ENCODE measurements at places on chromosomes 4 and X.

- DNase-seq: no peak
Measured at GRCh38 chrX:140715787-140716186, 6.2 kb downstream of the LINC00632 start.

GRCh38 chr4:154559141-154559493 is 3.7 kb upstream of the FGB start:
- DNase-seq: no peak

- no peak for DNase-seq
Measured at GRCh38 chr4:37798616-37799015, 27.9 kb upstream of the PGM2 start.

- no peak for DNase-seq
Measured at GRCh38 chrX:42739258-42739657, 38.7 kb downstream of the PPP1R2C start.

DNA sequence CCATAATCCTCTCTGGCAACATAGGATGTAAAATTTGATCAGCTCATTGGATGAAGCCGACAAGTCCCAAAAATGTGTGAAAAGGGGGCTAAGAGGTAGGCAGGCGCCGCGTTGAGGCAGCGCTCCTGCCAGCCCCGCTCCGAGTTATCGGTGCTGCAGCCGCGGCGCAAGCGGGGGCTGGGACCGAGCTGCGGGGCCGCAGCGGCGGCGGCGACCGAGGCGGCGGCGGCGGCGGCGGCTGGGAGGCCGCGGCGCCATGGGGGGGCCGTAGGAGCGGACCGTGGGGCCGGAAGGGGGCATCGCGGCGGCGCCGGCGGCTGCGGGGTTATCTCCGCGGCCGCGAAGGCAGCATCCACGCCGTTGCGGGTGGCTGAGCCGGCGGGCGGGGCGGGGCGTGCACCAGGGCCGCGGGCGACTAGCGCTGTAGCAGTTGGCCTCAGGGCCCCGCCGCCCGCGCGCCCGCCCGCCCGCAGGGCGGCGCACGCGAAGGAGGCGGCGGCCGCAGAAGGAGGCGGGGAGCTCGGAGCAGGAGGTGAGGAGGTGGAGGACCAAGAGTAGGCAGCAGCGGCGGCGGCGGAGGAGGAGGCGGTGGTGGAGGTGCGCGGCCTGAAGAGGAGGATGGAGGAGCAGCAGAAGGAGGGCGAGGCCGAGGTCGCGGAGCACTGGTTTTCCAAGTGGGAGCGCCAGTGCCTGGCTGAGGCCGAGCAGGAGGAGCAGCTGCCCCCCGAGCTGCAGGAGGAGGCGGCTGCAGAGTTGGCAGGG is 126.0 kb upstream of the CXorf66 start:
- DNase-seq: peak; percentile 15

DNA sequence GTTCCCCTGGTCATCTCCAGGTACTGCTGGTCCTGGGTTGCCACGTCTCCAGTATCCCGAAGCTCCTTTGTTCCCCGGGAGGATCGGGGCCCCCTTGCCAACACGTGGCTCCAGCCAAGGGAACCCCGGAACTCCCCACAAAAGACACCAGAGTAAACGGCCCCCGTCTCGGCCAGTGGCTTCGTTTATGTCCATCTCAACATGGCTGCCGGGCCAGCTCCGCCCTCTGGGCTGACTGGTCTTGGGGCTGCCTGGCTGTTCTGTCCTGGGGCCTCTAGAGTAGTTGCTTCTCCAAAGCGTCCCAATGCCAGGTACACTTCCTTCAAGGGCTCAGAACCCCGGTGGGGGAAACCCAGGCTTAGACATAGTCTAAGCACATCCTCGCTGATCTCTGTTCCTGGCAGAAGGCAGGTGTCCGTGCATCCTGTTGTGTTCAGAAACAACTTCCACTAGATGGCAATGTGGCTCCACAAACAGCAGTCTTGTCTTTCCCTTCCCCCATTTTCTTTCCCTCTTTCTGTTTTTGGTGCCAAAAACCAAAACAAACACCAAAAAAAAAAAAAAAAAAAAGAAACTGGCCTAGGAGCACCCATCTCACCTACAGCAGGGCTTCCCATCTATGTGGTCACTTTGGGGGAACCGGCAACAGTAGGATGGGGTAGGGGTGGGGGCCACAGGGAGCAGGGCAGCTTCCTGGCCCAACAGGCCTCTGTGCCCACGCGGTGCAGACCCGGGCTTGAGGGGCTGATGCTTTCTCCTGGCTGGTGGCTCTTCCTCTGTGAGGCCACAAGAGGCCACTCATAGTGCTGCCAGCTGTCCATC is 35.3 kb downstream of the NBDY start:
- DNase-seq: peak; percentile 51

- DNase-seq: no peak
Measured at GRCh38 chr4:11813951-11814446, 385.3 kb upstream of the HS3ST1 start.

DNA sequence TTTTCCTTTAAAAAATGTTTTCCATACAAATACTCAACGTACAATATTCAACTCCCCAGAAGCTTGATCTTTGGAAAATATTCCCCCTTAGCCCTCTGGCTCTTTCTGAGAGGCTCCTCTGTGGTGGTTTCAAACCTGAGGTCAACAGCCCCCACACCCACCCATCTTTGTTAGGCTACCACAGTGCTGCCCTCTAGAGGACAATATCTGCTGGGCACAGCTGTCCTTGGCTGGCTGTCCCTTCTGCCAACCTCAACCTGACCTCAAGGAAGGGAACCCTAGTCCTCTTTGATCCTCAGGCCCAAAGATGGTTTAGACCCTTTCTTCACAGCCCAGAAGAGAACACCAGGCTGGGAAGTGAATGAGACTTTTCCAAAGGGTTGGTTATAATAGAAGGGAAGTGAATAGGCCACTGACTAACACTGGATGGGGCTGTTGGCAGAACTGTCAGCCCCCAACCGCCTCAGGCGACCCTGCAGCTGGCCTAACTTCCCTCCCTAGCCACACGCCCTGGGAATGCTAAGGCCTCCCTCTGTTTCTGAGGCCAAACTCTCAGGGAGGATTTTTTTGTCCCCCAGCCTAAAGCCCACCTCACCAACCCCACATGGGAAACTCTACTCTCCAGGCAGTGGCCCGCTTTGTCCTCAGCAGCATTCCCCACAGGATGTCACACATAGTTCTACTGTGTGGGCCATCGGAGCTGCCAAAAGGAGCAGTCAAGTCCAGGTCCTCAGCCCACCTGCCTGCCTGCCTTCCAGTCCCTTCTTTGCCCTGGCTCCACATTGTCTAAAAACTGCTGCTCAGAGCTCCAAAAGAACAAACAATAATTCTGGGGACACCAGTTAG is 34.3 kb downstream of the NYX start:
- no peak for DNase-seq

- no peak for DNase-seq
Measured at GRCh38 chr4:138412847-138413246, 170.7 kb upstream of the SLC7A11 start.

- DNase-seq: no peak
Measured at GRCh38 chr4:62457356-62457755, 1257.2 kb downstream of the ADGRL3 start.

GRCh38 chr4:47031011-47031678 is at the start of gene GABRB1:
GABRB1 (plus strand) TSS chr4:47031567.
- peak; percentile 80 for DNase-seq

- no peak for DNase-seq
Measured at GRCh38 chr4:162853788-162854187, 312.9 kb downstream of the NAF1 start.

DNA sequence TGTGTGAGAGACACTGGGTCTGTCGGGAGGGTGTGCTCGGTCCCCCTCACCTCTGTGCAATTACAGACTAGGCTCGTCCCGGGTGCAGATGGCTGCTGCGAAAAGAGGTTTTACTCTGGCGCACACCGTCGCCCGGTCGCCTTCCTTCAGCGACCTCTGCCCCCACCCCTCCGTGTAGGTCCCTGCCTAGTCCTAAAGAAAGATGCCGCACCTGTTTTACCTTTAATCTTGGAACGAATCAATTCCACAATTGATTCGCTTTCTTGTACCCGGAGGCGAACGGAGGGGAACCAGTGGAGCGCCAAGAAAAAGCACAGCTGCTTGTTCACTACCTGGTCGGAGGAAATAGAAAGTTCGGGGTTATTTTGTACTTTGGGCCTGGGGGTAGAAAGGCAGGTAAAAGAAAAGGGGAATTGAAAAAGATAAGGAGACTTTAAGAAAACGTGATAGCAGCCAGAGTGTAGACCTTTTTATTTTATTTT is 1.2 kb downstream of the NPNT start:
- no peak for DNase-seq

DNA sequence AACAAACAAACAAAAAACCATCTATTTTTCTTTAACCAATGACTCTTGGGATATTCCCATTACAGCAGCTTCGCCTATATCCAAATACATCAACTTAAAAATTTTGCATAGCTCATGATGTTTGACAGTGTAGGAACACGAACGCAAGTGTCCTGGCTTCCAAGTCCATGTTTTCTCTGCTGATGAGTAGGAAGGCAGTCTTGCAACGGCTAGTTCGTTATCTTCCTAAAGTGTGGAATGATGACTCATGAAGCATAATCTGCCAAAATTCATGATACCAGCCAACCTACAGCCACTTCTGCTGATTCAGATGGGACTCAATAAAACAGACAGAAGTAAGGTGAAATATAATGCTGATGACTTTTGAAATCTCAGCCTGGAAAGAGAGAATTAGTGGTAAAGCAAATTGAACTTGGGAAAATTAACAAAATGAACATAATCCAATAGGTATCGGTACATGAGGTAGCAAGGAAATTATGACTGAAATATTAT is 6.4 kb upstream of the SEPTIN11 start:
- no peak for DNase-seq

- no peak for DNase-seq
Measured at GRCh38 chrX:114619874-114620273, 36.0 kb downstream of the HTR2C start.

DNA sequence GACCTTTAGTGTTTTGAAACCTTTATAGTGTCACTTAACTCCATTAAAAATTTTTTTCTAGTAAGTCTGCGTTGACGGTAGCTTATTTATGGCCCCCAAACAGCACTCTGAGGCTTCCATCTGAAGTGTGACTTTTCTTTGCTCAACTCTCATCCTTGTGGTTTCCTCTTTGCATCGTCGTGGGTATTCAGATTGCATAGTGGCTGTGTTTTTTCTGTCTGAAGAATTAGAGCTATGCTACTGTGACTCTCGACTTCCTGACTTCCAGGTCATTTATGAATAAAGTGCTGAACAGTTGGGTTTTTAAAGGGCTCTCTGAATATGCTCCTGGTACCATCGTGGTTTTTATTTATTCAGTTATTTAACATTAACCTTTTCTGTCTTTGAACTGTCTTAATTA is 44.9 kb downstream of the JADE1 start:
- DNase-seq: no peak

GRCh38 chr4:142282870-142283431 is 563.1 kb downstream of the INPP4B start:
- DNase-seq: peak; percentile 12

- no peak for DNase-seq
Measured at GRCh38 chr4:52658641-52659000, 480 bp downstream of the USP46 start.

DNA sequence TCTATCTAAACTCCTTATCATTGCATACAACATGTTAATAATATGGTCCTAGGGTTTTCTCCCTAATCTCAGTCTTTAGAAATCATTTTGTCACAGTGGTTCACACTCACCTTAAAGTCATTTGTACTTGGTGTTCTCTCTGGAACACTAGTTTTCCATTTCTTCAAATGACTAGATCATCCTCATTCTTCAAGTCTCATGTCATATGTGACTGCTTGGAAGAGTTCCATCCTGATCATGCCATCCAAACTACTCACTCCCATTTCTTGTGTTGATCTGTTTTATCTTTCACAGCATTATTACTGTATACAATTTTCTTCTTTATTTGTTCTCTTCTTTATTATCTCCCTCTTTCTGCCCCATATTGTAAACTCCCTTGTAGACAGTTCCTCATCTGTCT is 66.5 kb downstream of the HTR2C start:
- no peak for DNase-seq

DNA sequence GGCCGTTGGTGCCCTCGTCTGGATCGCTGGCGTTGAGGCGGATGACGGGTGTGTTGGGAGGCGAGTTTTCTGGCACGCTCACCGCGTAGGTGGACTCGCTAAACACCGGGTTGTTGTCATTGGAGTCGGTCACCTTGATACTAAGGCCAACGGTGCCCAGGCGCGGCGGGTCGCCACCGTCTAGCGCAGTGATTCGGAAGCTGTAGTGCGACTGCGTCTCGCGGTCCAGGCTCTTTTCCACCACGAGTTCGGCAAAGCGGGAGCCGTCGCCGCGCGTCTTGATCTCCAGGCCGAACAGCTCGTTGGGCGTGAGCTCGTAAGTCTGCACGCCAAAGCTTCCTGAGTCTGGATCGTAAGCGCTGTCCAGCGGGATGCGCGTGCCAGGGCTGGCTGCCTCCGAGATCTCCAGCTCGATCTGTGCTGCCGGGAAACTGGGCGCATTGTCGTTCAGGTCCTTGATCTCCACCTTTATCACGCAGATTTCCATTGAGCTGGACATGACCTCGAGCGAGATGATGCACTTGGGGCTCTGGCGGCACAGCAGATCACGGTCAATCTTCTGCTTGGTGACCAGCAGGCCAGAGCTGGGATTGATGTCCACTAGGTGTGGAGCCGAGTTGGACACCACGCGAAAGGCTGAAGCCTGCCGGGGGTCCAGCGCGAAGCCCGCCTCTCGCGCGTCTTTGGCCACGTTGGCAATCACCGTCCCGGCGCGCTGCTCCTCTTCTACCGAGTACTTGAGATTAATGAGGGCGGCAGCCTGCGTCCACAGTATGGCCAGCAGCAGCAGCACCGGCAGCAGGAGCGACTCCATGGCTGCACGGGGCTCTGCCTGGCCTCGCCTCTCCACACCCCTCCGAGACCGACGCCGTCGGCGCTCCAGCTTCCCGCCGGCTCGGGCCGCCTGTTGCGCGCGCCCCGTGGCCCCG is 2.0 kb downstream of the PCDH19 start:
- DNase-seq: no peak

DNA sequence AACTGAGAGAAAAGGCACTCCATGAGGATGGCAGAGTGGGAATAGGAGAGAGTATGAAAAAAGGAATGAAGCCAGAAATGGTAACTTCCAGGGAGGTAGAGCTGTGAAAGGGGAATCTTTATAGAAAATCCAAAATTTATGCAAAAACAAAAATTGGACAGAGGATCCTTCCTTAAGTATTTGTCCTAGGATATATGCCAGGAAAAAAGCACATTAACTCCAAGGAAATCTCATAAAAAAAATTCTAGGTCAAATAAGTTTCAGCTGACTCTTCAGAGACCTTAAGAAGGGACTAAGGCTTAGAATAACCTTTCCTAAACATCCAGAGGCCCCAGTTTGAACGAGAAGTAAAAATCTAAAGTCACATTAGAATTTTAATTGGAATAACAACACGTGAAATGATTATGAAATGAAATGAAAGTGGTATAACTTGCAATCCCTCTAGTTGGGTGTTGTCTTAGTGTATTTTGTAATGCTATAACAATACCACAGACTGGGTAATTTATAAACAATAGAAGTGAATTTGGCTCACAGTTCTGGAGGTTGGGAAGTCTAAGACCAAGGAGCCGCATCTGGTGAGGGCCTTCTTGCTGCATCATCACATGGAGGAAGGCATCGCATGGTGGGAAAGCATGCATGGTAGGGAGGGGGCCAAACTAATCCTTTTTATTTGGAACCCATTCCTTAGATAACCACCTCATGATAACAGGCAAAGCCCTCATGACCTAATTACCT is 145.4 kb upstream of the RXFP1 start:
- no peak for DNase-seq
